ENCODE measurements at places on chromosomes 1 and 21. TPM values are rescaled to one million over a fixed set of nuclear protein-coding genes. Genes with fewer than 3 reads are reported as not detected.

GRCh38 chr1:24294716-24295371, 24.3 kb upstream of the GRHL3 start:
- DNase-seq: no peak

DNA sequence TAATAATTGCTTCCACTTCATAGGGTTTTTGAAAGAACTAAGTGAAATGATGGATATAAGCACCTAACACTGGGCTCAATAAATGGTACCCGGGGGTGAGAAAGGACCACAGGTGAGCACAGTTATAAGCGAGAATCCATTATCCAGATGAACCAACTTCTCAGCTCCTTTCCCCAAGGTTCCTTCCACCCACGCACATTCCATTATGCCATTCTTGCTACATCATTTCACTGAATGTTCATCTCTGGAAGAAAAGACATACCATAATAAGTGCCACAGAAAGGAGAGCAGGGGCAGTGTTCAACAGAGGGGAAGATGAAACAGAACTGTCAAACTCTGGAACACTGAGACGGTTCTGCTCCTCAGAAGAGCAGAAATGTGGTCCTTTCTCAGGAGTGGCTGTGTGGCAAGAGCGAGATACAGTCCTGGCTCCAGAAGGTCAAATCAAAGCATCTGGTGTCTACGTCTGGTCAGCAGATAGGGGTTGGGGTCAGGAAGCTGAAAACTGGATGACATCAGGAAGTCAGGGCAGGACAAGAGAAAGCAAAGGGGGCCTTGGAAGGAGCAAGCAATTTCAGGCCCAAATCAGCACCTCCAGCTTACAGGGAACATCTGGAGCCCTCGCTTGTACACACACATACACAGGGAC, 255.4 kb upstream of the TMEM51 start:
- no peak for DNase-seq

DNA sequence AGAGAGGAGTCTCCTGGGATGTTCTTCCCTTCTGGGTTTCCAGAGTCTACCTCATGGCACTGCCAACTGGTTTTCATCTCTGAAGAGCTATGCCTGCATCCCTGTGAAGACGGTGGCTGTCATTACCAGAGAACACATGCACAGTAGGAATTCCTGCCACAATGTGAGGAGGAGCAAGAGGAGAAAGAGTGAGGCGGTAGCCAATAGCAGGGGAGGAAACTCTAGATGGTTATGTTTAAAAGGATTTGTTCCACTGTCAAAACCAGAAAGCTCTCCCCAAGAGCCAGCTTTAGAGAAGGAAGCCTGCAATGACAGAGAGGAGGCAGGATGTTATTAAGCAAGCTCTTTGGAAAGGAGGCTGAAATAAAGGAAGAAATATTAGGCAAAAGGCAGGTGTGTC, 12.3 kb downstream of the LMX1A start:
- DNase-seq: peak; percentile 81

- no peak for DNase-seq
These were observed 1.0 kb upstream of the S100B start for GRCh38 chr21:46605767-46606426.

- DNase-seq: no peak
These were observed 22.3 kb upstream of the KAZN start for GRCh38 chr1:14576155-14576554.

DNA sequence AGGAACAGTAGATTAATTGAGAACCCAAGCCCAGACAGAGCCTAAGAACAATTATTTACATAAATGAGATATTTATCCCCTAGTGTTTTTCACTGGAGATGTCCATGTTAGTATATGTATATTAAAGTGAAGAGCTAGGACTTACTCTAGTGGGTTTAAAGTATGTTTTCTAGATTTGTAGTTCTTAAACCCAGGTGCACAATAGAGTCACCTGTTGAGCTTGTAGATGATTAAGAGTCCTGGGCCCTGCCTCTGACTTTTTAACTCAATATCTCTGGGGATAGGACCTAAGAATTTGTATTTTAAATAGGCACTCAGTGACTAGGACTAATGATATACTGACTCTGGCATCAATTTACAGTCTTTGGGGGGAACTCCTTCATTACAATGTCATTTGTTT, 112.8 kb downstream of the DNAH14 start:
- DNase-seq: no peak

DNA sequence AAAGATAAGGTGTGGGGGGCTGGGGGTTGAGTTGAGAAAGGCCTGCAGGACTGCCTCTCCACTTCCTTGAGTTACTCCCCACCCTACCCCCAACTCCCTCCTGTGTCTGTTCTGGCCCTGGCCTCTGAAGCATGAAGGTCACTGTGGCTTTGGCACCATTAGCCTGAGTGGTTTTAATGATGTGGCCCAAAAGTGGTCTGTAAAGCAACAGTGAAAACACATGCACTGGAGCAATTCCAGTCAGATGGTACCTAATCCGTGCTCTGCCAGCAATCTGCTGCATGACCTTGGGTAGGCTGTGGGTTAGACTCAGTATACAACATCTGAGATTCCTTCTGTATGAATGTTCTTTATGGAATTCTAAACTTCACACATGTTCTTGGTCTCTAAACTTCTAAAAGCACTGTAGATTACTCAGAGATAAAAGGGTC, 86.5 kb upstream of the ATP1A1 start:
- DNase-seq: peak; percentile 57

DNA sequence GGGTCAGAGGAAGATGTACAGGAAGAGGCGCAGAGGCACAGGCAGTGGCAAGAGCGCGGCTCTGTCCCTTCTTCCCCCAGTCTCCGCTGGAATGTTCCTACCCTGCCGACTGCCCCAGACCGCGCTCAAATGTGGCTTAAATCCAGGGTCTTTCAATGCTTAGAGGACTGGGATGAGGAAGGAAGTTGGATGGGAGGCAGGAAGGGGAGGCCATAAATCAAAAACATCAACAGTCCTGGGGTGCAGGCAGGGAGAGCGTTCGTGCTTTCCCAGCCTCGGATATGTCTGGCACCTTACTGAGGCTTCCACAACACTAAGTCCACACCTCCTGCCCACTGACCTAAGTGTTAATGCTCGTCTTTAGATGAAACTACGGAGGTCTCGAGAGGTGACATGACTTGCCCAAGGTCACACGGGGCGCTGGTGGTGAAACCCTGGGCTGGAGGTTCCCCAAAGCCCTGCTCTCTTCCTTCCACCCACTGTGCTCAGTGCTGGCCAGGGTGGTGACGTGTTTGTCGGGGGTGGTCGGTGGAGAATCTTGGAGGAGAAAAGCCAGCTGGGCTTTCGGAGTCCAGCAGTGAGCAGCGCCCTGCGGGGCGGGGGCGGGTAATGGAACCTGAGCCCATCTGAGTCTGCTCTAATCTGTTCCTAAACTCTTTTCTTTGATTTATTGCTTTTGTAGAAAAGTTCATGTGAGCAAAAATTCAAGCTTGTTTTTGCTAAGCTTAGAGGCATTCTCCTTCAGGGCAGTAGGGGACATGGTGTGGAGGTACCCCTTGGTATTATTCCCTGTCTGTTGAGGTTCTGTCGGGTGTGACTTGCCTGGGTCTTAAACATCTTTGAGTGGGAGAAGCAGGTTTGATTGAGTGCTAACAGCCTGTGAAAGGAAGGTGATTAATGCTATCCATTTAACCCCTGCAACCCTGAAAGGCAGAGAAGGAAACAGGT, 708 bp downstream of the CDA start:
- no peak for DNase-seq

GRCh38 chr21:17466166-17466565, 46.7 kb upstream of the CXADR start:
- no peak for DNase-seq

DNA sequence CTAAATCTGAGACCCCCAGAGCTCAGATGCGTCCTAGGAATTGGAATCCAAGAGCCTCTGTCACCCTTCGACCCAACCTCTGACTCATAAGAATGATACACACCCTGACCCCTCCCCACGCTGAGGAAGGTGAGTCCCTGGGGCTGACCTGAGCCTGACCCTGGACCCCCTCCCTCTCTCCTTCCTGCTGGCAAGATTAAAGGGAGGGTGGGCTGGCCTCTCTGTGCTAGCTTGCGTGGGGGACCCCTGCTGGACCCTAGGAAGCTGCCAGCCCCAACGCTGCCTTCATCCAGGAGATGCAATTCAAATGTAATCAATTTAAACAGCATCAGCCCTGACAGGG, 627 bp downstream of the PLEKHA6 start:
- no peak for DNase-seq

DNA sequence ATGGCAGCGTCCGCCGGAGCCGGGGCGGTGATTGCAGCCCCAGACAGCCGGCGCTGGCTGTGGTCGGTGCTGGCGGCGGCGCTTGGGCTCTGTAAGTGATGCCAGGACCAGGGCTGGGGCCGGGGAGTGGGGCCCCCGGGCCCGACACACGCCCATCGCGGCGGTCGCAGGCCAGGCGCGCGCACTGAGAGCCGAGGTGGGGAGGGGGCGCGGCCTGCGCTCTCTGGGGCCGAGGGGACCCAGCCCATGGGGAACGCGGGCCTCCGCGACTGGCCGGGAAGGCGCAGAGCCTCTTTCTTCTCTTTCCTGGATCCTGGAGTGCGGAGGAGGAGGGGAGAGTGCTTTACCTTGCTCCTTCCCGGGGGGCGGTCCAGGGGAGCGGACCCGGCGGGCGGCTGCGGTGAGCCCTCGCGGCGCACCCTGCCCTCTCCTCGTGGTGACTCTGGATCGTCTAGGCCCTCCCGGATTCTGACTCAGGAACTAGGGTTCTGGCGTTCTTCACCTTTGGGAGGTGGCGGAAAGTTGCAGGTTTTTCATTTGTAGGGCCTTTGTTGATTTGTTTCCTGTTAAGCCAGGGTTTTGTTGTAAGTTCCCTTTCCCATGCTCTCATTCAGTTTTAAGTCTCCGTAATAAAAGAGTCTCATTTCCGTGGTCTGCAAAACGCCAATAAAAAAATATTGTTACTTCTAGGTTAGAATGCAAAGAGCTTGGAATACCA, 529 bp downstream of the MPZL1 start:
- DNase-seq: no peak

DNA sequence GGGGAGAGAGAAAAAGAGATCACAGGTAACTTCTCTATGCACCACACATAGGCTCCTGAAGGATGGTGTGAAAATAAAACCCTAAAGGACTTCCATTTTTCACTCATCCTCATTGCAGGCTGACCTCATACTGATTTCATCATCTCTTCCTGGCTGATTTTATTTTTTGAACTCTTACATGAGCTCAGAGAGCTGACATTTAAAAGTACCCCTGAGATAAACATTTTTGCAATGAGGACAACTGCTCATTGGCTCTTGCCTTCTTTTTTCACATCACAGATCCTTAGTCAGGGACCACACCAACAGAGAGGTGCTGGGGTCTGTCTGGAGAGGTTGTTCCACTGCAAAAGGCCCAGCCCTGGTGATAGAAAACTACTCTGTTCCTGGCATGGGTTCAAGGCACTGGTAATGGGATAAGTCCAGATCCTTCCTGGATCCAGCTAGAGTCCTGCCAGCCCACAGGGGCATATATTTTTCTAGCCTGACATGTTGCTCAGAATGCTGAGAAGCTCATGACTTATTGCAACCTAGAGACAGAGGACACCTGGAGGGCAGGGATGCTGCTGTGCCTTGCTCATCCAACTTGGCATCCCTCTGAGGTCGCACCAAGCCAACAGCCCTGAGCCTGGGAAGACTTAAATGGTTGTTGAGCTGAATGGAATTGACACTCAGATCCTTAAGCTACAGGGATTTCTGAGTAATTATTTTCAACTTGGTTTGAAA, 360.0 kb downstream of the HHAT start:
- no peak for DNase-seq

GRCh38 chr1:11248169-11248568, 14.2 kb downstream of the MTOR start:
- no peak for DNase-seq

- no peak for DNase-seq
These were observed 40.7 kb downstream of the VTCN1 start for GRCh38 chr1:117169871-117170596.

- DNase-seq: no peak
These were observed 161.2 kb downstream of the PLPP3 start for GRCh38 chr1:56418151-56418631.

GRCh38 chr1:113021430-113022085, 51.4 kb upstream of the LRIG2 start:
- no peak for DNase-seq

DNA sequence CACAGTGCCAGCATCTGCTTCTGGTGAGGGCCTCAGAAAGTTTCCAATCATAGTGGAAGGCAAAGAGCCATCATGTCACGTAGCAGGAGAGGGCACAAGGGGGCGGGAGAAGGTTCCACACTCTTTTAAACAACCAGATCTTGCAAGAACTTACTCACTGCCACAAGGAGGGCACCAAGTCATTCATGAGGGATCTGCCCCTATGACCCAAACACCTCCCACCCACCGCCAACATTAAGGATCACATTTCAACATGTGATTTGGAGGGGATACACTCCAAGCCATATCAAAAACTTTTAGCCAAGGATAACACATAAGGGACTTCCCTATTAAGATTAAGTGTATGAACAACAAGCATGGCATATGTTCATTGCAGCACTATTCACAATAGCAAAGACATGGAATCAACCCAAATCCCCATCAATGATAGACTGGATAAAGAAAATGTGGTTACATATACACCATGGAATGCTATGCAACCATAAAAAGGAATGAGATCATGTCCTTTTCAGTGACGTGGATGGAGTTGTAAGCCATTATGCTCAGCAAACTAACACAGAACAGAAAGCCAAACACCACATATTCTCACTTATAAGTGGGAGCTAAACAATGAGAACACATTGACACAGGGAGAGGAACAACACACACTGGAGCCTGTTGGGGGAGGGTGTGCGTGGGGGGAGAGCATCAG, 19.9 kb upstream of the SLC35F3 start:
- DNase-seq: no peak

The SEMA4A gene
- 4.1 TPM for total RNA-seq

The KIF17 gene
- 2.5 TPM for total RNA-seq

The AMY1A gene
- total RNA-seq: not detected

The ZNF648 gene
- total RNA-seq: not detected

The GPR52 gene
- 1.3 TPM for total RNA-seq

The FLG gene
- not detected for total RNA-seq

The LGR6 gene
- under 0.01 TPM for total RNA-seq

The CLCA4 gene
- not detected for total RNA-seq
